ENCODE measurements at places on chromosomes 4 and X.
A peak's percentile ranks its signal among the peaks of the same experiment; 100 is the strongest.

DNA sequence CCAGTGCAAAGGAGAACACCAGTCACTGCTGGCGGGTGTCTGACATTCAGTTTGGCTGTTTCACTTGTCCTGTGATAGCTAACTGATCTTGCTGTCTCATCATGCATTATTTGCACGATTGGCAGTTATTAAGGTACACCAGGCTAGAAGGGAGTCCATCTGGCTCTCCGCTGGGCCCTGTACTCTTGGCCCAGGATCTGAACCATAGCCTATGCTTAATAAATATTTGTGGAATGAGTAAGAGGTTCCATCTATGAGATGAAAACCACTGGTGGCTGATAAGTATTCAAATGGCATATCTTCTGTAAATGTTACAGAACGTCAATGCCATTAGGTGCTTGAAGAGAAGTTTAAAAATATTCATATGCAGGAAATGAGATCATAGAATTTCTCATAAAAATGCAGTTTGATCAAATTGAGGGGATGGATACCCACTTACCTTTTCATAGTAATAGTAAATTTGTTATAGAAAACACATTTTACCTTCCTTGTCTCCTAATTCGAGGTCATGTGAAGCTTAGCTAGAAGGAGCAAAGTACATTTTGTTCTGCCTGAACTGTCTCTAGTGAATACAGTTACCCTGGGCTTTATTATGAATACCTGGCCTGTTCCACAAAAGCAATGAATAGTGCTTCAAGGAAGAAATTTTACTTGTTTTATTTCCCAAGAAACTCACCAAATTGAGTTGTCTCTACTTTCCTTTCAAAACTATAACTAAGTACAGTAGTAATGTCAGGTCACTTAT lies 213.5 kb downstream of the CBR4 start:
- peak; percentile 51 for DNase-seq

DNA sequence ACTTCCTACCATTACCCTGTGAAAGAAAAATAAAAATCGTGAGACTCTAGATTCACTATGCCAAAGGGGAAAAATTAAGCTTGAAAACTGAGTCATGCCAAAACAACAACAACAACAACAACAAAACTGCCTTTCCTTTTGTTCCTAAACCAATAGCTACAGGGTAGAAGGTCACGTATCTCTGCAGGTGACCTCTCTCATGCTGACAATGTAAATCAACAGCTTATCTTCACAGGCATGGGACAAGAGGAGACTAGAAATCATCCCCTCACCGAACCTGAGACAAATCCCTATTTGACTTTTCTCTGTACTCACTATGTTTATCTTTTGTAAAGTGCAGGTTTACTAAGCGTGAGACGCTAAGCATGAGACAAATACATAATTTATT lies 20.5 kb upstream of the AADAT start:
- DNase-seq, result no peak

DNA sequence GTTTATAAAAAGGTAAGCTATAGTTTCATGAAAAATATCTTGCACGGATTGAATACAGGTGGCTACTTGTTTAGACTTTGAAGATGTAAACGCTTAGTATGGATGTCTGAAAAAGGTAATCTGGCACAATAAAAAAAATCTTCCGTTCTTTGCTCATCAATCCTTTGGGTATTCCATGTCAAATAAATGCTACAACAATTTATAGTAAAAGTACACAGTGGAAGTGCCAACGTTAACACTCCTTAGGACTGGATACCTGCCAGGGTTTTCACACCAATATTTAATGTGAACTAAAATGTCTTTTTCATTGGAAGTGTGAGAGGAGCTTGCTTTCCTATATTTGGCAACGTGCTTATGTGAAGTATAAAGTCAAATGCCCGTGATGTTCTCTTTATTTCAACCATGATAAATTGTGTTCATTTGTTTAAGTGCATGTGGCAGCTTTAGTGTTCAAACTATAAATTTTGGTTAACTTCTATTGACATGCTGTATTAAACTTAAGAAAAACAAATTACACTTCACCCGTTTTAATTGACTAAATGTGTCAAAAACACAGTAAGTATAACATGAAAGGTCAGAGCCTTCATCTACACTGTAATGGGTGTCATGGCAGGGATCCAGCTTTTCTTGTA lies 121.7 kb upstream of the HAND2 start:
- DNase-seq, result no peak

- DNase-seq, result peak; percentile 69
Measured at GRCh38 chrX:22520128-22520828, 247.6 kb downstream of the CBLL2 start.

GRCh38 chr4:18105030-18106011 lies 83.8 kb upstream of the LCORL start:
- DNase-seq, result no peak

All from lung microvascular endothelial cell (primary cell).